Hematopoietic multipotent progenitor cell treated with erythropoietin and hydrocortisone succinate and interleukin-3 and kit ligand, for 4 days (in vitro differentiated cells): ENCODE measurements at places on chromosomes 5 and 9.
A peak's percentile ranks its signal among the peaks of the same experiment; 100 is the strongest.

DNA sequence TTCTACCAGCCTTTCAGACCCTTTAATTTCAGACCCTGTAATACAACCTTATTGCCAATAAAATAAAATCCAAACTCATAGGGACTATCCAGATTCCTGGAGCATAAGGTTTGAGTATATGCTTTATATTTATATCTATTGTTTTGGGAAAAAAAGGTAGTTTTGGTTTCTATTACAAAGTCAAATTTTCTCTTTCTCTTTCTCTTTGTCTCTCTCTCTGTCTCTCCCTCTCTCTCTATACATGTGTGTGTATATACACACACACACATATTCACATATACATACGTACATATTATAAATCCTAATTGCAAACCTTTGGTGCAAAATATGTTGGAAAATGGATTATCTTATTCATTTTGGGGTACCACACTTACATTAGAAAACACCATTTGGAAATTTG, 39.0 kb downstream of the TMEM232 start:
- no peak for DNase-seq

- no peak for DNase-seq
These were observed 103.6 kb downstream of the C9orf152 start for GRCh38 chr9:110104261-110104809.

- DNase-seq, result no peak
These were observed 221.5 kb downstream of the MSX2 start for GRCh38 chr5:174945853-174946252.

GRCh38 chr5:179900711-179901110, 7.0 kb downstream of the TBC1D9B start:
- no peak for DNase-seq

DNA sequence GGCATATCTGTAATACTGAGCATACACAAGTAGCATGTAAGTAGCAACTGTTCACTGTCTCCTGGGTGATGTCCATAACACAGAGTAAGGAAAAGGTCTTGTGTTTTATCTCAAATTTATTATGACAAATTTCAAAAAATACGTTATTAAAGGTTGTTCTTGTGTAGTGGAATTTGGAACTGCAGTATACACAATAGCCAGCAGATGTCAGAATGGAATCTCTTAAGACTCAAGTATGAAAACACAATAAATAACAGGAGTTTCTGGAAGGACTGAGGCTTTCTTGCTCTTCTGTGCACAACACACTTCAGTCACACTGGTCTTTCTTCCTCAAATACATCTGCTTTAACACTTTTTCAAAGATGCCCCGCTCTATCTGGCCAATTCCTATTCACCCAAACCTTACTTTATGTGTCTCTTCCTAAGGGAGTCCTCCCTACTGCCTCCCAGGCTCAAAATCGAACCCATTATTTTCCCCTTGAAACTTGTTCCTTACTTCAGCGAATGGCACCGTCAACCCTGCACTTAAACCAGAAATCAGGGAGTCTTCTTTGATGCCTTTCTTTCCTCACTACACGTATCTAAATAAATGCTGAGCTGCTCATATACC, 6.5 kb upstream of the FBXO10 start:
- DNase-seq, result peak; percentile 85

DNA sequence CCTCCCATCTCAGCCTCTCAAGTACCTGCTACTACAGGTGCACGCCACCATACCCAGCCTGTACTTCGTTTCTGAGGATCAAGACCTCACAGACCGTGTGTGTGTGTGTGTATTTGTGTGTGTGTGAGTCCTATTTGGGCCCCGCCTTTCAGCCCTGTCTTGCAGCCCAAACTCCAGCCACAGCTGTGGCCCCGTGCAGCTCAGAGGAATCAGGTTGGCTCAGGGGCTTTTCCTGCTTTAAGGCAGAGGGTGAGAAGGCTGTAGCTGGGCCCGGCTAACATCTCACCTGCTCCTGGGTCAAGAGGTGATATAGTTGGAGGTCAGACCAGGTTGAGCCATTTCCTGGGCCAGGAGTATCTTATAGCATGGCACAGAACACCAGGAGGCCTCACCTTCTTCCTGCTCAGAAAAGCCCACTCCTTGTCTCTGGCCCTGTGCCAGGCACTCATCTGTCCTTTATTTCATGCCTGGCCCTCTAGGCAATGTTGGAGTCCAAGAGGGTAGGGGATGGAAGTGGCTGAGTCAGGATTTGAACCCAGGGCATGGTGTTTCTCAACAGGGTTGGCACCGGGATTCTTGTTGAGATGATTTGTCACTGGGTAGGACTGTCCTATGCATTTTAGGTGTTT, 1.6 kb upstream of the PHYKPL start:
- no peak for DNase-seq

DNA sequence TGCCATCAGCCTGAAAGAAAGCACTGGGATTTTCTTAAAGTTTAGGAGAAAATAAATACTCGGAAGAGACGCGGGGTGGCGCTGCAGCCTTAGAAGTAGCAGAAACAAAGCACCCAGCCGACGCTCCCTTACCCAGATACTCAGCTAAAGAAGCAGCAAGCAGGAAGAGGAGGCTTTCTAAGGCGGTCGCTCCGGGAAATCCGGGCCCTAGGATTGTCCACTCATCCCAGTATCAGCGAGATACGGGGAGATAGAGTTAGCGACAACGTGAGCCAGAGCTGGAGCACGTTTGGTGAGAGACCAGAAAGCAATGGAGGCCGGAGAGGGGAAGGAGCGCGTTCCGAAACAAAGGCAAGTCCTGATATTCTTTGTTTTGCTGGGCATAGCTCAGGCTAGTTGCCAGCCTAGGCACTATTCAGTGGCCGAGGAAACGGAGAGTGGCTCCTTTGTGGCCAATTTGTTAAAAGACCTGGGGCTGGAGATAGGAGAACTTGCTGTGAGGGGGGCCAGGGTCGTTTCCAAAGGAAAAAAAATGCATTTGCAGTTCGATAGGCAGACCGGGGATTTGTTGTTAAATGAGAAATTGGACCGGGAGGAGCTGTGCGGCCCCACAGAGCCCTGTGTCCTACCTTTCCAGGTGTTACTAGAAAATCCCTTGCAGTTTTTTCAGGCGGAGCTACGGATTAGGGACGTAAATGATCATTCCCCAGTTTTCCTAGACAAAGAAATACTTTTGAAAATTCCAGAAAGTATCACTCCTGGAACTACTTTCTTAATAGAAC, at the start of gene PCDHB2:
Gene PCDHB2 (plus strand): TSS at position 135 of the 782 bp plus-strand sequence. CDS start 176 bp downstream, at position 311.
- DNase-seq, result peak; percentile 26

GRCh38 chr5:32843531-32843895, 132.4 kb downstream of the NPR3 start:
- DNase-seq, result no peak

DNA sequence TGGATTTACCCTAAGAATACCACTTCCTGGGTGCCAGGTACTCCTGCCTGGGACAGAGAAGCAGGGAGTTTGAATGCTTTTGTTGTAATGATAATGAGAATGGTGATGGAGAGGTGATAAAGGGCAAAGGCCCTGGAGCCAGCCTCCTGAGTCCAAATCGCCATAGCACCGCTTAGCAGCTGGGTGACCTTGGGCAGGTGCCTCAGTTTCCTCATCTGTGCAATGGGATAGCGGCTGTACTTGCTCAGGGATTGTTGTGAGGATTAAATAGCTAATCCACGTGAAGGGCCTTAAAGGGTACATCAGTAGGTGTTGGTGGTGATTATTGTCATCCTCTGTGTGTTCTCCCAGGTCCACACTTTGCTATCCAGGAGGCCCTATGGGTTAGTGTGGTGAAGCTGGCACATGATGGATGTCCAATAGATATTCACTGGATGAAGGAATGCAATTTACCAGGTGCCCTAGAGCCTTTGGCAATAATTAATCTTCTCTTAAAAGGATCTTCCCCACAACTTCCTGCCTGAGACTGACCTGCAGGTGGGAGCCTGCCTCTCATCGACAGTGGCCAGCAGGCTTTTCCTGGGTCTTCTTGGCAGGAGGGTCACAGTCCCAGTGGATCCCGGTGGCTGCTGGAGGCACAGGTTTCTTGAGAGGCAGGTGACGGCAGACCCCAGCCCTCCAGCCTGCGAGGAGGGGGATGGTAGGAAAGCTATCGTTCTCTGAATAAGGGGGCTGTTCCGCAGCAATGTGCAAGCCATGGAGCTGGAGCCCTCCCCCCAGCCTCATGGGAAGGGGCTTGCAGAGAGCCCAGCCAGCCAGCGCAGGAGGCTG, 160.2 kb downstream of the MACROH2A1 start:
- no peak for DNase-seq

DNA sequence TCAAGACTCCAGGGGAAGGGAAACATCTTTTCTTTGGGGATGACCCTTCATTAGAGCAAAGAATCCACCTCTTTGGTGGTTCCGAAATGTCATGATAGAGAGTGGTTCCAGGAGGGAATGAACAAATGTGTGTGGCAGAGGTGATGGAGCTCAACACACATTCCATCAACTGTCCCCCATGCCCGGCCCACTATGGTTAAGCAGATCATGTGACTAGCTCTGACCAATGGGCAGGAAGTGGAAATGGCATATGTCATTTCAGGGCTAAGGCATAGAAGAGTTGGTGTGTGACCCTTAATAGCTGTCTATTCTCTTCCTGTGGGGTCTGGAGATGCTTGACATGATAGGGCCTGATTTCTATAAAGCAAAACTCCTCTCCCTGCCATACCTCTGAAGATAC, 194.6 kb downstream of the GAS1 start:
- no peak for DNase-seq

GRCh38 chr9:78371981-78372380, 75.1 kb downstream of the PSAT1 start:
- peak; percentile 12 for DNase-seq

GRCh38 chr9:137150617-137151457, 11.9 kb downstream of the GRIN1 start:
- peak; percentile 91 for DNase-seq
